ENCODE measurements at places on chromosomes 13 and 19.
A peak's percentile ranks its signal among the peaks of the same experiment; 100 is the strongest.

GRCh38 chr13:38381890-38382289 is 32.2 kb downstream of the UFM1 start:
- DNase-seq, result no peak

- DNase-seq, result no peak
Observed at GRCh38 chr13:51865838-51866237, 4.1 kb downstream of the CCDC70 start.

- peak; percentile 85 for DNase-seq
Observed at GRCh38 chr19:49831592-49831991, 13.5 kb downstream of the MED25 start.

- no peak for DNase-seq
Observed at GRCh38 chr13:35468195-35468594, 8.3 kb downstream of the MAB21L1 start.

DNA sequence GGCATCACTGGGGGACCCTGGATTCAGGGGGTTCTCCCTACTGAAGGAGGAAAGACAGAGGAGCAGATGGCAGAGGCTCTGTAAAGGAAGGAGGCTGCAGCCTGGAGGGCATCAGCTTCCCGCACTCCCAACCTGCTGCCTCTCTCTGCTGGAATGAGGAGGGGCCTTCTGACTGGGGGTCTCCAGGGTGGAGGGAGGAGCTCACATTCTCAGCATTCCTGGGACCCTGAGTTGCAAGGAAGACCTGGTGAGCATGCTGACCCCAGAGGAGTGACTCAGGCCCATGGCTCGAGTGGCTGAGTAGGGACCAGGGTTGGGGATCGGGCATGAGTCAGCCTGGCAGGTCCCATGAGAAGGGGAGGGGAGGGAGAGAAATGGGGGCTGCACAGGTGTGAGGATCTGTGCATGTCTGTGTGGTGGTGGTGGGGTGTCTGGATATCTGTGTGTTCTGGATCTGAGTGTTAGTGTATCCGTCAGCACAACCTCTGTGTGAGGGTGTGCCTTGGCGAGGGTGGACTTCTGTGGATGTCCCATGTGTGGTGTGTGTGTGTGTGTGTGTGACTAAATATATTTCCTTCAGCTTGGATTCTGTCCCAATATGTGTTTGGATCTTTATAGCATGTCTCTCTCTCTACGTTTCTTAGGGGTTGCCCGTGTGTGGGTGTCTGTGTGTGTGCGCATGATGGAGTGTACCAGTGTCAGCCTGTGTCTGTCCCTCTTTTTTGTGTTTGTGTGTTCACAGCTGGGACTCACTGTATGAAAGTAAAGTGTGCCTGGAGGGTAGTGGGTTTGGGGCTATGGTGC is 4.6 kb downstream of the AXL start:
- DNase-seq, result peak; percentile 21

DNA sequence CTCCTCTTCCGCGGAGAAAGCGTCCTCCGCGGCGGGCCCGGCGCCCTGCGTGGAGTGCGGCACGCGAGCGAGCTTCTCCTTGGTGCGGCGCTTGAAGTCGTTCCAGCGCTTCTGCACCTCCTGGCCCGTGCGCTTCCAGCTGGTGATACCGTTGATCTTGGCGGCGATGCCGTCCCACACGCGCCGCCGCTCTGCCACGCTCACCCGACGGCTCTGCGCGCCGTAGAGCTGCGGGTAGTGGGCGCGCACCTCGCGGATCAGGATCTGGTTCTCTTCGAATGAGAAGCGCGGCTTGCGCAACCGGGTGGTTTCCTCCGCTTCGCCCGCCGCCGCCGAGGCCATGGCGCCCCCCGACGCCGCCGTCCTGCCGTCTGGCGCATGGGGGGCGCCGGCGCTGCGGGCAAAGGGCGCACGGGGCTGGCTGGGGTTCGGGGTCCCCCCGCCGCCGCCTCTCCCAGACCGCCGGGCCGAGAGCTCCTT is 941 bp downstream of the MYPOP start:
- peak; percentile 92 for DNase-seq

DNA sequence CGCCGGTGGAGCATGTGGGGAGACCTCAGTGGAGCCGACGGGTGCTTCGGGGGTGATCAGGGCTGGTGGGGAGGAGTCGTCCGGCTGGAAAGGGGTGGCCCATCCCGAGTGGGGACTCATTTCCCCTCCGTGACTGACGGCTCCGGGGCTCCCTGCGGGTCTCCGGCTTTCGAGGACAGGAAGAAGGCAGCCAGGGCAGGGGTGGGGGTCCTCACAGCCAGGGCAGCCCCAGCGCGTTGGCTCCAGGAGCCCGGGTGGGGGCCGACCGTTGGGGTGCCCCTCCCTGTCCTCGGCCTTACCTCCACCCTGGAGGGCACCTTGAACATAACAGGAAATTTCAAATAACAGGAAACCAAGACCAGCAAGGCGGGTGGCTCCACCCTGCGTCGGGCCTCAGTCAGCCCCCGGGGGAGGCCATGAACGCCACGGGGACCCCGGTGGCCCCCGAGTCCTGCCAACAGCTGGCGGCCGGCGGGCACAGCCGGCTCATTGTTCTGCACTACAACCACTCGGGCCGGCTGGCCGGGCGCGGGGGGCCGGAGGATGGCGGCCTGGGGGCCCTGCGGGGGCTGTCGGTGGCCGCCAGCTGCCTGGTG is at the start of gene S1PR4:
Gene S1PR4, plus strand, starts transcription at position 393 of the 596 bp plus-strand sequence. Its CDS starts 24 bp downstream, at position 417.
- DNase-seq, result peak; percentile 86

GRCh38 chr13:36706755-36707154 is 32.9 kb downstream of the SERTM1 start:
- DNase-seq, result no peak

DNA sequence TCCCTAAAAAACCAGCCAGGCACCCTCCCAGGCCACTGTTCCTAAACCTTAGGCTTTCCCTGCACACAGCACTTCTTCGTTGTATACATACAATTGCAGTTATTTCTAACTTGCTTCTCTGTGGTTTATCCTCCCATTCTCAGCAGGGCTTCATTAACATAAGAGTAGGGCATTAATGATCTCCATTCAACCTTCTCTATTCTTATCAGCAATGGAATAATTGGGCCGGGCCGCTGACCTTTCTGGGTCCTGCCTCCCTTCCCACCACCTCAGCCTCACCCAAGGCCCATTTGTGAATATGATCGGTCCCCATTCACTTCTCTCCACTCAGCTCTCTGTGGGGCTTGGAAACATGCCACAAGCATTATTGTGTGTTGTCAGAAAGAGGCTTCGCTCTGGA is 184.2 kb downstream of the SUCLA2 start:
- DNase-seq, result no peak

DNA sequence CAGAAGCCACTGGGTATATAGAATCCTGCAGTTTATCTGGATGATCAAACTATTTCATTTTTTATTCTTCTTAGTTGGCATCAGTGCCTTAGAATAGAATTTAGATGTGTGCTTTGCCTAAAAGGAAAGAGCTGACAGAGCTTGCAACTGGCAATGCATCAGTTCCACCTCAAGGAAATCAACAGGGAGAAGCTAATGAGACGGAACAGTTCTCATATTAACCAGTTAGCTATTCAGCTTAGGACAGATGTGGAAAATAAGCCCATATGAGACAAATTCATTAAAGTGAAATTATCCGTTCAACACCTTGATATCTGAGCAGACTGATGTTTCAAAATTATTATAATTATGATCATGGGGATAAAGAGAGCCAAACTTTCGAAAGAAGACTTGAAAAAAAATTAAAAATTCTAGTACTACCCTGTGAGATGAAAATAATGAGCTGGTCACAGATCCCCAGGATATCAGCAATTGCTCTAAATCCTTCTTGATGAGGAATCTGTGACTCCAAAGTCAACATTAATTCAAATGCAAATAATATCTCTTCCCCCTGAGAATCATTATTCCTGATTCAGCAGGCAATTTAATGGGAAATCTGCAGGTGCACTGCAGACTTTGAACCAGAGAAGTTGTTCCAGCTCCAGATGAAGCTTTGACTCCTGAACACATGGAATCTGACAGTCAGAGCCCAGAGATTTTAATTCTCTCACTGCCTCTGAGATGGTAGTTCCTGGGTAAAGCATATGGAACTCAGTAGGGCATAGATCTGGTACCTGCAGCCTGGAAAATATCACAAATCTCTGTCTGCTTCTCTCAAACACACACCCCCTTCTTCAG is 486.8 kb downstream of the FOXO1 start:
- no peak for DNase-seq

GRCh38 chr13:66113882-66114526 is 1116.1 kb downstream of the PCDH9 start:
- DNase-seq, result no peak

DNA sequence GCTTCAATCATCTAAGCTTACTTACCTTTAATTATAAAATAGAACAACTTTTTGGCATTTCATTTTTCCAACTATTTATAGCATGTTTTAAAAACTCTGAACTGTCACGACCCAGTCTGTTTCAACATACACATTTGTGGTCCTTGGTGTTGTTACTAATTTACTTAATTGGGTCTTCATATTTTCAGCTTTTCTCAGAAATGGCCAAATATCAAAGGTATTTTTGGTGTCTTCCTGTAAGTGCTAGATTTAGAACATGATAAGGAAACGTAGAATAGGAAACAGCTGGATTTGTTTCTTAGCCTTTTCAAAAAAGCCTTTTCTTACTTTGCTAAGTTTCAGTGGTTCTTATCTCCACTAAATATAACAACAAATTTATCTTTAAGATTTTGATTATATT is 11.4 kb downstream of the LPAR6 start:
- DNase-seq, result no peak

DNA sequence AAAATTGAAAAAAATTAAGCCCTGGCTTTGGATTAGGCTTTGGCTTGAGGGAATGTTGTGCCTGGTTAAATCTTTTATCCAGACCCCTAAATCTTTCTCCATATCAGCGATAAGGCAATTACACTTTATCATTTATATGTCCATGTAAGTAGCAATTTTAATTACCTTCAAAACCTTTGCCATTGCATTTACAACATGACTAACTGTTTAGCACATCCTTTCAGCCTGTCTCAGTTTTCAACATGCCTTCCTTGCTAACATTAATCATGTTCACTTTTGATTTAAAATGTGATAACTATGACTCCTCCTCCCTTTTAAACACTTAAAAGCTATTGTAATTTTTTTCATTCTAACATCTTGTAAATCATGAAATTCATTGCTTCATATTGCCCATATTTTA is 583.7 kb downstream of the SLITRK1 start:
- no peak for DNase-seq

GRCh38 chr19:38647966-38648768 is 718 bp downstream of the ACTN4 start:
- no peak for DNase-seq

DNA sequence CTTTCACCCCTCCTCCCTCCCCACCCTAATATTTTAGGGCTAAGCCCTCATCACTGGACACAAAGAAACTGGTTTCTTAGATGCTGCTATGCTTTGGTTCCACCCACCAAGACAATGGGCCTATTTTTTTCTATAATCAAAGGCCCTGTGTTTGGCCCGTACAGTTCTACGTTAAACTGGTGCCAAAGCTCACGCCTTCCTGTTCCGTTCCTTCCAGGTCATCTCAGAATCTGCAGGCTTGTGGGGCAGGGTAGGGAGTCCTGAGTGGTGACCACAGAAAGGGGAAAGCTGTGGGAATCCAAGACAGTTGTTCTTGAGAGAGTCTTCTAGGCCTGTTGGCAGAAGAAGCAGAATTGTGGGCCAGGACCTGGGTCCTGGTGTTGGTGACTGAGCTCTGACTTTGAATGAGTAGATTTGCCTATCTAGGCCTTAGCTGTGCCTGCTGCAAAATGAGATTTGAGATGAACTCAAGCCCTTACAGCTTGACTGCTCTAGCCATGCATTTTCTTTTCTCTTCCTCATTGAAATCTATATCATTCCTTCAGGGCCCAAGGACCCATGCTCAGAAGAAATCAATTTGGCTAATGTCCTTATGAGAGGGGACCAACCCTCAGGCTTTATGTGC is 19.1 kb upstream of the CXCL17 start:
- DNase-seq, result no peak

- peak; percentile 70 for DNase-seq
Observed at GRCh38 chr19:51327066-51328001, 14.6 kb downstream of the VSIG10L start.

GRCh38 chr13:50829226-50829625 is 14.3 kb downstream of the DLEU7 start:
- DNase-seq, result no peak

- no peak for DNase-seq
Observed at GRCh38 chr13:51858433-51859247, 3.1 kb upstream of the CCDC70 start.

DNA sequence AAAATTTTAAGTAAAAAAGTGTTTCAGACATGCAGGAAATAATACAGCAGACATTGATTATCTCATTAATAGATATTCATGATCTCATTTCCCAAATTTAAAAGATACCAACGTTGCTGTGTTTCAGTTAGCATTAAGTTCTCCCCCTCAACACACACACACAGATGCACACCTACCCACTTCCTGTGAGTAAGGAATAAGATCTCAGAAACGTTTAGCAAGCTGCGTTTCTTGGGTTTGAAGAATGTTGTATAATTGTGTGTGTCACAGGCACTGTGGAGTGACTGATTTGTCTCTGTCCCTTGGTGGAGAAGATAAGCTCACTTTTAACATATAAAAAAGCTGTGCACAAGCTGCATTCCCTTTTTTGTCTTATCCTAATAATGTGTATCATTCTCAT is 196.8 kb downstream of the PDS5B start:
- peak; percentile 49 for DNase-seq

DNA sequence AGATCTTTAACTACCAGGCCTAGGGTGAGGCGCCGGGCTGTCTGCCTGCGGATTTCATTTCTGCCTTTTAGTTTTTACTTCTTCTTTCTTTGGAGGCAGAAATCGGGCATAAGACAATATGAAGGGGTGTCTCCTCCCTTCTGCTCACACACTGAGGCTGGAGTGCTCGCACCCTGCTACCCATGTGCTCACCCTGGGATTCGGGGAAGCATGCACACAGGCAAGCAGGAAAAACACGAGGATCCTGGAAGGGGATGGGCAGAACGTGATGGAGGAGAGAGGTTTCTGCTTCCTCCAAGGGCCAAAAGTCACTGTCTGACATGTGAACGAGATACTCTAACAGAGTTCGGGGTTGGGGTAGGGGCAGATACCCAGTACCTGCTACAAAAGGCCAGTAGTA is 28.4 kb downstream of the ZNF823 start:
- DNase-seq, result no peak

DNA sequence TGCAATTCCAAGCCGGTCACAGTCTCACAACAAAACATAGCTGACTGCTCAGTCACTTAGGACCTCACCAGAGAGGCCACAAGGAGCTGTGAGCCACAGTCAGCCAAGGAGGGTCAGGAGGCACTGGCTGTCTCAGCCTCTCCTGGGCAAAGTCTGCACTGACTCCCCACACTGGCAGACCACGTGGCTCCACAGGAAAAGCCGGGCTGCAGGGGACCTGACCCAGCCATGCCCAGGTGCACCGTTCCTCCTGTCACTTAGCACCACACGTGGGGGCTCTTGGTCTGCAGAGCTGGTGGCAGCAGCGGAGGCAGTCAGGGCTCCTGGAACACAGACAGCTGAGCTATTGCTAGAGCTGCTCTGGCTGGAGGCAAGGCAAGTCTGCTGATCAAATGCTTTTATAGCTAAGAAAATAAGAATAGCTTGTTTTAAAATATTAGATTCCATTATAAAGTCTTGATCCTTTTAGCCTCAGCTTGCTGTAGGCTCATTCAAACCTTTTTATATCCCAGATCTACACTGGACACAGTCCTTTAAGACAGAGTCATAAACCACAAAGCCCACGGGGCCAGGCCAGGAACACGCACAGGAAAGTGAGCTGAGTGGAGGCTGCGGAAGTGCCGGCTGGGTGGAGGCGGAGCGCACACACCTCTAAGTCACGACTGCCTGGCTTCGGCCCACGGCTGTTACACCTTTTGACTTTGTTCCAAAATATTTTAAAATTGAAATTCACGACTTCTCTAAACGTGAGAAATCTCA is 744.1 kb downstream of the UQCRFS1 start:
- peak; percentile 40 for DNase-seq

GRCh38 chr13:85665286-85665685 is 133.9 kb downstream of the SLITRK6 start:
- DNase-seq, result peak; percentile 14
